Renal cortical epithelial cell (primary cell): ENCODE measurements at places on chromosomes 16 and 17. TPM values are rescaled to one million over a fixed set of nuclear protein-coding genes. Genes with fewer than 3 reads are reported as not detected.

IRF8 gene
- total RNA-seq = 1.0 and 1.9 TPM in 2 replicates

NPIPB9 gene
- total RNA-seq = 4.5 TPM in 1 of 2 replicates, not detected in the other

GRCh38 chr16:19874026-19874425, 10.6 kb downstream of the GPRC5B start:
- no peak for DNase-seq

GRCh38 chr17:82588266-82589175, 59.7 kb downstream of the WDR45B start:
- no peak for DNase-seq

DNA sequence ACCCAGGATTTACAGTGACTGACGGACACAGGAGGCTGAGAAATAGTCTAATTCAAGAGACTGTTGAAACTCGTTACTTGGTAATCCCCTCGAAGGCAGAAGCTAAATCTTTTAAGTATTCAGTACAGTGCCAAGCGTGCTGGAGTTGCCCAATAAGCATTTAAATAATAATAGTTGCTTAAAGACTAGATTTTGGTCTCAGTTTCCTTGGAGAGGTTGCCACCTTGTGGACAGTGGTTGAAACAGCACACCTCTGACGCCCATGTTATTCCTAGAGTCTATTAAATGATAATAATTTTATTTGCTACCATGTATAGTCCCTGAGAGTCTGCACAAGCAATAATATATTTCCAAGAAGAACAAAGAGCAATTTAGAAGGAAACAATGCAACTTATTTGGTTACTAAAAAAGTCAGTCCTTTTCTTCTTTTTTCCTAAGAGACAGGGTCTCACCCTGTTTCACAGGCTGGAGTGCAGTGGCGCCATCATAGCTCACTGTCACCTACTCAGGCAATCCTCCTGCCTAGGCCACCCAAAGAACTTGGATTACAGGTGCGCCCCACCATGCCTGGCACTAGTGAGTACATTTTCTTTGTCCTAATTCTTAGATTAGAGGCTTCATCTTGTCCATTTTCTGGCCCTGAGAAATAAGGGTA, 138.0 kb upstream of the NUDT7 start:
- DNase-seq = peak; percentile 57
